ENCODE measurements at places on chromosomes 5 and 9.

DNA sequence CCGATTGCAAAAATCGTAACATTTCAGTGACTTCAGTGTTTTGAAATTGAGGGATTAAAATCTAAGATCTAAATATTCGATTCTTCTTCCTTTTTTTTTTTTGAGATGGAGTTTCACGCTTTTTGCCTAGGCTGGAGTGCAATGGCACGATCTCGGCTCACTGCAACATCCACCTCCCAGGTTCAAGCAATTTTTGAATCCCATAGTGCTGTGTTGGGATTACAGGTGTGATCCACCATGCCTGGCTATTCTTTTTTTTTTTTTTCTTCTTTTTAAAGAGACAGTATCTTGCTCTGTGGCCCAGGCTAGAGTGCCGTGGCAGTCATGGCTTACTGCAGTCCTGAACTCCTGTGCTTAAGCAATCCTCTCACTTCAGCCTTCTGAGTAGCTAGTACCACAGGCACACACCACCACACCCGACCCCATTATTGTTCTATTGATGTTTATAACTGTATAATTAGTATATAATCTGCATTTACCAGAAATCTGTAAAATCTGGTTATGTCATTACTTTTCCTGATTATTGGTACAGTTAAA lies 42.7 kb downstream of the NSD1 start:
- DNase-seq = no peak

DNA sequence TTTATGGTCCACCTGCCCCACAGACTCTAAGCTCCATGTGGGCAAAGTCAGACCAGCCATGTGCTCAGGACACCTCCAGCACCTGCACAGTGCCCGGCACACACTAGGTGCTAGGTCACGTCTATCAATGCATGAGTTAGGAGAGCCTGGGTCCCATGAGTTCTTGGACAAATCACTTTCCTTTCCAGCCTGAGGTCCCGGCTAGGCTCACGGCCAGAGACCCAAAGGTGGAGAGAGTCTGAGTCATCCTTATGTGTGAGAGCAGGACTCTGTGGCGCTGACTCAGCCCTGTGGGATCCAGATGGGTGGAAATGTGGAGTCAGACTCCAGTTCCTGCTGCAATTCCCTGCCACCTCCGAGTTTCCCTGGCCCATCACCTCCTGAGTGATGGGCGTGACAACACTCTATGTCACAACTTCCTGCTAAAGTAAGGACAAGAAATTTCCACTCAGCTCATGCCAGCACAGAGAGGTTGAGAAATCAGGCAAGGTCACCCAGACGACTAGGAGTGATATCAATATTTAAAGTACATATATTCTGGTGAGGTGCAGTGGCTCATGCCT lies 2.5 kb upstream of the ST6GALNAC4 start:
- no peak for DNase-seq

DNA sequence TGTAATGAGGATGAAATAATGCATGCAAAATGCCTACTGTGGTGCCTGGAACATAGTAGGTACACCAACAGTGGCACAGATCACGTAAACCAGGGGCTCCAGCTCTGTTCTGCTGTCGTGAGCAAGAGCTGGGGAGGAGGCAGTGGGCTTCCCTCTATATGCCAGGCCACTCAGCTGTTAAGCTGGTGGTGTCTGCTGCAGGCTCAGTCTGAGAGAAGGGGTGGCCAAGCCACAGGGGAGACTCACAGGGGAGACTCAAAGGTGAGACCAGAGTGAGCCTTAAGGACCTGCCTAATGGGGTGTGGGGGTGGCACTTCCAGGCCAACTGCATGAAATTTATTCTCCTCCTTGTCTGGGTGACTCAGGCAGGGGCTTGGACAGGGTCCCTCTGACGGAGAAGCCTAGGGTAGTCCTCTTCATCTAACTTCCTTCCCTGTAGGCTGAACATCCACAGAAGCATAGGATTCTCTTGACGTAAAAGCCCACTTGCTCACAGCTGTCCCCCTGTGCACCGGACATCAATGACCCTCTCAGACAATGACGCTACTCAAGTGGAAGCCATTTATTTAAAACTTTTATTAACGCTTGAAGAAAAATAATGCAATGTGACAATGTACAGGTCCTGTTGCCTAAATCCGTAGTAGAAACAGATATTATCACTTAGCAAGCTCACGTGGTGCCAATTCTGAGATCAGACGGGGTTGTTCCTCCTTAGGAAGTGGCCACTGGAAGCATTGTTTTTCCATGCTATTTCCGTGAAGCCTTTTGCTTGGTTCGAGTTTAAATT lies 13.9 kb downstream of the STC2 start:
- peak; percentile 87 for DNase-seq

DNA sequence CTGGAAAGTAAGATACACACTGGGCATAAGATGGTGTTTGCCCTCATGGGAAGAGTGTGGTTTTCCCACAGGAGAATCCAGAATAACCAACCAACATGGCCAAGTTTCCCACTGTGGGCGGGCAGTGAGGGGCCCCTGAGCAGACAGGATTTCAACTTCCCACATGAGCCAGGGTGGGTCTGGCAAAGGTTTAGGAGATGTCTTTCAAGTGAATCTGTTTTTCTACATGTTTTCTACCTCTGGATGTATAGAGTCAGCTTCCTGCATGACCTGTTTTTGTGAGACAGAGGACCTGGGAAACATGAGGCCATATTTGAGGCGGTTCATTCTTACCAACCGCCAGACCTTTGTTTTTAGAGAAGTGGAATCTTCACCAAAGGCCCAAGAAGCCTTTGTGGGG lies 100.5 kb downstream of the TLE4 start:
- DNase-seq = no peak

- DNase-seq = no peak
Observed at GRCh38 chr9:77680581-77680980, 32.5 kb upstream of the GNA14 start.

DNA sequence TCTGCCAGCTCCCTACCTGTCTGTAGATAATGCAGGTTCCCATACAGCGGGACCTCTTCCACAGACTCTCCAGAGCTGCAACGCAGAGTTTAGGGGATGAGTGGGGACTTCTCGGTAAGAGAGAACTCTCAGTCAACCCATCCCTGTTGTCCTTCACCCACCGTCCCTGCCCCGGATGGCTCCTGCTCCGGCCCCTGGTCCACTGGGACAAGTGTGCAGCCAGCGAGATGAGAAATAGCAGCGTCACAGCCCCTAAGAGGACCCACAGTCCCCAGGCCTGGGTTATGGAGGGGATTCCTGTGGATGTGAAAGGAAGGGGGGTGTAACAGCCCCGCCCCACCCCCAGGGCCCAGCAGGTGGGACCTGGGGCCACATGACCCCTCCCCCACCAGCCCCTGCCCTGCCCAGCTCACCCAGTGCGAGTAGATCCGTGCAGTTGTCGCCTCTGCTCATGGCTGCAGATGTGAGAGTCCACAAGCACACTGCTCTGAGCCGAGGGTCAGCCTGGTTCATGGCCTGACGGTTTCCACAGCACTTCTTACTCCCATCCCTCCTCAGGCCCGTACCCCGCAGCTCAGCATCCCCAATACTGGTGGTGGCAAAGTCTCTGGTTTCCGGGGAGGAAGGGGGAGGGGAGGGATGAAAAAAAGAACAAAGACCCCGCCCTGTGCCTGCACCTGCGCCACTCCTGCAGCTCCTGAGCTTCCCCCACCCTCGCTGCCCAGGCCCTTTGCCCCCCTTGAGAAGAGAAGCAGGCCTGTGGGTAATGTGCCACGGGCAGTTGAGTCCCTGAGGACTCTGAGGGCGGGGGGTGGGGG lies at the start of gene SIT1:
SIT1 (minus strand) TSS at position 591 of the 818 bp plus-strand sequence; CDS start at position 513, 78 bp downstream.
- DNase-seq = peak; percentile 28

DNA sequence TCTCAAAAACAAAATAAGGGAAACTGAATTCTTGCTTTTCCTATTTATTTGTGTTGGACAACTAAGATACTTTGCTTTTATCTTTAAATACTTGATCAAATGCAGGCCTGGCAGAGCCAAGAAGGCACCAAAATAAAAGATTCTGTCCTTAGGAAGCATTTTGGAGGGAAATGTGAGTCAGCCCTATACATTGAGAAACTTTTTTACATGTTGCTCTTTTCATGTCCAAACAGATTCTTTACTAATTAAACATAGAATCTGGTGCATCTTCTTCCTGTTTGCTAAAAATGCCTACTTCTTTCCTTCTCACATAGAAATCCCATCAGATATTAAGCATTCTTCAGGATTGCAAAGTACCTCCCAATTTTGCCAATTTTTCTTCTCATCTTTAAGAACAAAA lies 1160.4 kb downstream of the EFNA5 start:
- DNase-seq = no peak

DNA sequence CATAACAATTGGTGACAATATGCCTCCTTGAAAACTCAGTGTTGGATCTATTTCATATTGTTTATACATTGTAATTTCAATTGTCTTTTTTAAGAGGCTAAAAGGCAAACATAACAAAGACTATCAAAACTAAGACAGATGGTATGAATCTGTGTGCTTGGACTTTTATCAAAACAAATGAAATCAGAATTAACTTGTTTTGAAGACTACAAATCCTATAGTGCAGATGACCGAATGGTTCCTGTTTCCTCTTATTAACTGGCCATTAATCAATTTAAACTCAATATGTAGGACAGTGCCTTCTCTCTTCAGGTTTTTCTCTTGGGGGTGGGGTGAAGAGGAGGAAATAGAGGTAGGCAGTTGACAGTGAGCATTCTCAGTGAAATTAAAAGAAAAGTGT lies 366.9 kb upstream of the GRAMD2B start:
- DNase-seq = no peak
